Vein endothelial cell (primary cell): ENCODE measurements at places on chromosomes 1 and 21. TPM values are rescaled to one million over a fixed set of nuclear protein-coding genes. Genes with fewer than 3 reads are reported as not detected.

The FHAD1 gene
- total RNA-seq, result 0.33 TPM in 1 of 2 replicates, not detected in the other

The CLCA2 gene
- 0.10 and 0.65 TPM in 2 replicates for total RNA-seq

The KRTAP12-2 gene
- total RNA-seq, result not detected in 2 replicates

The COL8A2 gene
- 2.4 and 2.6 TPM in 2 replicates for total RNA-seq

The SLC26A9 gene
- under 0.01 TPM in 1 of 2 replicates, not detected in the other for total RNA-seq

The KCNE2 gene
- not detected in 2 replicates for total RNA-seq

The HSD3B2 gene
- not detected in 2 replicates for total RNA-seq

The BSND gene
- total RNA-seq, result not detected in 2 replicates

The FAM177B gene
- not detected in 2 replicates for total RNA-seq

The SYPL2 gene
- total RNA-seq, result under 0.01 TPM in 1 of 2 replicates, not detected in the other

The ADGRL4 gene
- total RNA-seq, result 246 and 269 TPM in 2 replicates

The ANP32E gene
- total RNA-seq, result 18.6 and 25.7 TPM in 2 replicates

The SPATA21 gene
- not detected in 2 replicates for total RNA-seq

The NPPB gene
- total RNA-seq, result not detected in 2 replicates

The ZFP69B gene
- total RNA-seq, result 3.9 and 4.3 TPM in 2 replicates

The SLAMF7 gene
- not detected in 2 replicates for total RNA-seq

The APOBEC4 gene
- not detected in 2 replicates for total RNA-seq

The OR2L13 gene
- total RNA-seq, result not detected in 2 replicates

The FMO2 gene
- under 0.01 TPM in 1 of 2 replicates, not detected in the other for total RNA-seq

The ETV3L gene
- total RNA-seq, result not detected in 2 replicates

The SELP gene
- total RNA-seq, result 14.8 and 65.7 TPM in 2 replicates

The DDR2 gene
- total RNA-seq, result 15.2 and 16.7 TPM in 2 replicates

The SNX7 gene
- 34.0 and 48.4 TPM in 2 replicates for total RNA-seq
